Stimulated activated CD4-positive, alpha-beta T cell treated with anti-CD3 and anti-CD28 coated beads, Interleukin-12 subunit alpha, Interleukin-12 subunit beta, amount 100 ng/mL, for 24 hours (primary cell): ENCODE measurements at places on chromosomes 7 and 10.

- no peak for DNase-seq
Observed at GRCh38 chr10:32960022-32960421, 2.0 kb upstream of the ITGB1 start.

- no peak for DNase-seq
Observed at GRCh38 chr7:2873686-2874551, 29.8 kb upstream of the GNA12 start.

DNA sequence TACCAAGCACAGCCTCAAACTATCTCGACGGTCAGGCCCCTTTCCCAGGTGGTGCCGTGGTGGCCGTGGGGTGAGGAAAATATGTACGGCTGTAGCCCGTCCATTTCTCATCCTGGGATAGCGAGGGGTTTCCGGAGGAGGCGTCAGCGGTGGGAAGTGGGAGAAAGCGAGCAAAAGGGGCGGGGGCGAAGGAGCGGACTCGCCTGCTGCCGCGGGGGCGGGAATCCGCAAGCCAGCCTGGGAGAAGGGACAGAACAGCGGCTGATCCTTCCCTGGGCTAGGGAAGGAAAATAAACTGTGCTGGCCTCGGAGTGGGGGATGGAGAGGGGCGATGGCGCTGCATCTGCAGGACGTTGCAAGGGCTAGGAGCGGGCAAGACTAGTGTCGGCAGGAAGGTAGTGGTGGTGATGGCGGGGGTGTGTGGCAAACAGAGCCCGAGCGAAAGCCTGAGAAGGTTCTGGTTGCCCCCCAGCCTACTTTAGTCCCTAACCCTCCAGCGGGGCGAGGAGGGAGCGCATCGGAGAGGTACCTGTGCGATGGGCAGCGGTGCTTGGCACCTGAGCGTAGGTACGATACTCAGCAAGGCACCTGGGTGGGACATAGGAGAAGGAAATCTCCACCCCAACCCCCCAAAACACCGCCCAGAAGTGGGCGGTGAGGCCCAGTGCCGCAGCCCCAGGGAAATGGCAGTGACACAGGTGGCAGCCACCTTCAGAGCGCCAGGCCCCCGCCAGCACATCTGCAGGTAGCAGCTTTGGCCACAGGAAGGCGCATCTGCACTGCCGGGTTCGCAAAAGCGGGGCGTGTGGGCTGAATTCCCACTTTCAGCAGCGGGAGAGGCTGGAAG, 49.9 kb upstream of the STEAP1B start:
- DNase-seq = no peak

DNA sequence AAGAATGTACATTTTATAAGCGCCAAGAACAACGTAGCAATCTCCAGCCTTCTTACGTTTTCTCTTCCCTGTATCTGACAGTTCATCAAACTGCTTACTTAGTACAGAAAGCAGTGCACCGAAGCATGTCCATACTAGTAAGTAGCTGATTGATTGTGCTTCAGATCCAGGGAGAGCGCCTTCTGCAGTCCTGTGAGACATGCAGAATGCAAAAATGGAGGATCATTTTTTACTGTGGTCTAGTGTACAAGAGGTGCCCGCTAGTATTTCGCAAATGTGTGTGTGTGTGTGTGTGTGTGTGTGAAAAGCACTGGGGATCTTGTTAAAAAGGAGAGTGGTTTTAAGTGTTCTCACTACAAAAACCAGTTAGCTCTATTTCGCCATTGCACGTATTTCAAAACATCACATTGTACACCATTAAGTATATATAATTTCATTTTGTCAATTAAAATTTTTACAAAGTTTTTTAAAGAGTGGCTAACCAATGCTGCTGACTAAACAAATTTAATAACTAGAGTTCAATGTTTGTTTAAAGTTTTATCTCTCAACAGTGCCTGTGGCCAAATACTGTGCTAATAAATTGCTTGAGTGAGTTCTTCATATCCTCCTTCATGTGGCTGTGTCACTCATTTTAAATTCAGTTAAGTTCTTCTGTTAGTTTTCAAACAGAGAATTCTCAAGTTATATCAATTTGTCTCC, 99.6 kb downstream of the ZMYND11 start:
- no peak for DNase-seq

GRCh38 chr10:93821051-93821772, 63.5 kb downstream of the LGI1 start:
- DNase-seq = no peak

DNA sequence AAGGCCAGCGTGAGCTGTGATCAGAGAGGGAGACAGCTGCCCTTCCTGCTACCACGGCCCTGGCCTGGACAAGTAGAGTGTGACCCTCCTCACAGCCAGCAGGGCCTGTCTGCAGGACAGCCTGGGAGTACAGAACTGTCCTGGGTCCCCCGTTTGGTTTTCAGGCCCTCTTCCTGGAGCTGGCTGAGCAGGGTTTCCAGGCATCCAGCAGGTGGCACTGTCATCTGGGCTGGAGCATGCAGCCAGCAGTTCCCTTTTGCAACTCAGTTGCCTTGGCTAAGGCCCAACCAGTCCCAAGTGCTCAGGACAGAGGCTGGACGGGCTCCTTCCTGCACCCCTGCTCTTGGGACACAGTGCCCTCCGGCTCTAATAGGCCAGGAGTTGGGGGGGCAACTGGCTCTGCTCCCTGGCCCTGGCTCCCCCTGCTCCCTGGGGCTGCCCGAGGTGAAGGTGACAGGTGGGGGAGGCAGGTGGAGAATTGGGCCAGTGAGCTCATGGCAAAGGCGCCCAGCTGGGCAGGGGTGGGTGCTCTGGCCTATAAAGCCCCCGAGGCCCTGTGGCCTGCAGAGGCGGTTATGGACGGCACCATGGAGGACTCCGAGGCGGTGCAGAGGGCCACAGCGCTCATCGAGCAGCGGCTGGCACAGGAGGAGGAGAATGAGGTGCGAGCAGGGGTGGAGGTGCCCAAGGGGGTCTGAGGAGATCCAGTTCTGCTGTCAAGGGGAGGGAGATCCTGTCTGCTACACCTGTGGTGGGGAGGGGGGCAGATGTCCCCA, at the start of gene ANKRD2:
ANKRD2 (plus strand) TSS at position 566 of the 776 bp plus-strand sequence; CDS start at position 576, 10 bp downstream.
- peak; percentile 4 for DNase-seq

DNA sequence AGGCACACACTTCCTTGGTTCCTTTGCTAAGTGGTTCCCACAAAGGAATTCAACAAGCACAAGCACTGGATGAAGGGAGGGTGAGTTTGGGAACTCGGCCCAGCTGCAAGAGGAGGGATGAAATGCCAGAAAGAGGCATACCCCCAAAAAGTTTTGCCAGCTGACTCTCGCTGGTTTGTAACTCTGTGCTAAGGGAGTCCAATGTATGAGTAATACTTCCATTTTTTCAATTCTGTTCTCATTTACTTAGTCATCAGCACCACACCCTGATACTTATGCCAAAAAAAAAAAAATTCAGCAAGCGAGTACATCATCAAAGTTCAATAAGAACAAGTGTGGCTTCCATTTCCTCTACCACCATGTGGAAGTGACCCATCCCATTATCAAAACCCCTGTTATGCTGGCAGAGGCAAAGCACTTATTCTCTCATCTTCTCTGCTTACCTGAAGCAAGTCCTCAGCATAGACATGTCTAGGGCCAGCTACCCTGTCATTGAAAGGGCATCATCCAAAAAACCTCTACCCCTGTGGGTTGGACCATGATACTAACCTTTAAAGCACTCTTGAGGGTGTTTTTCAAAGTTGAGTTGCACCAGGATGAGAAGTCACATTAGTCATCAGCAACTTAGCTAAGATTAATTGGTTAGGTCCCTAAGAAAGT, 6.9 kb upstream of the HYCC1 start:
- peak; percentile 6 for DNase-seq

- DNase-seq = no peak
Observed at GRCh38 chr7:84393786-84394185, 199.2 kb upstream of the SEMA3A start.

DNA sequence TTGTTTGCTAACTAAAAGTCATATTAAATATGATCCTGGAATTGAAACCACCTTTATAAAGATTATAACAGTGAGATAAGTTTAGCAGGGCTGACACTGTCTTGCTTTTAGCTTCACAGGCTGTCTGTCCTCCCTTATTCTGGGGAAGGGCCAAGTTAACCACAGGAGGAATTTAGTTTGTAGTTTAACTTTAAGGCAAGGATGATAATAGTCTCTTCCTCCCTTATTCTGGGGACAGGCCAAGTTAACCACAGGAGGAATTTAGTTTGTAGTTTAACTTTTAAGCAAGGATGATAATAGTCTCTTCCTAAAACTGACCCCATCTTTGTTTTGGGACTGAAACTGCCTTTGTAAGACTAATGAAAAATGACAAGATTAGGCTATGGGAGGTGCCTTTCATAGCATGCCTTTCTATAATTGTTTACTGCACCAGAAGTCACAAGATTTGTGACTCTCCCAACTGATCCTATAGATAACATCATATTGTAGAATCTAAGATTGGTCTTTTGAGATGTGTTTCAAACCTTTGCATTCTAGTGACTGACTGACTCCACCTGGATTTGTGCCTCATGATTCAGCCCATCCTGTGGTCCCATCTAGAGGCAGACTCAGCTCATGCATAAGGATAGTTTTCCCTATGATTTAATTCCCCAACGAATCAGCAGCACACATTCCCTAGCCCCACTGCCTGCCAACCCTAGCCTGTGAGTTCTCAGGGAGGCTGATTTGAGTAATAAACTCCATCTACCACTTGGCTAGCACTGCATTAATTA, 212.0 kb downstream of the MAGI2 start:
- DNase-seq = no peak

DNA sequence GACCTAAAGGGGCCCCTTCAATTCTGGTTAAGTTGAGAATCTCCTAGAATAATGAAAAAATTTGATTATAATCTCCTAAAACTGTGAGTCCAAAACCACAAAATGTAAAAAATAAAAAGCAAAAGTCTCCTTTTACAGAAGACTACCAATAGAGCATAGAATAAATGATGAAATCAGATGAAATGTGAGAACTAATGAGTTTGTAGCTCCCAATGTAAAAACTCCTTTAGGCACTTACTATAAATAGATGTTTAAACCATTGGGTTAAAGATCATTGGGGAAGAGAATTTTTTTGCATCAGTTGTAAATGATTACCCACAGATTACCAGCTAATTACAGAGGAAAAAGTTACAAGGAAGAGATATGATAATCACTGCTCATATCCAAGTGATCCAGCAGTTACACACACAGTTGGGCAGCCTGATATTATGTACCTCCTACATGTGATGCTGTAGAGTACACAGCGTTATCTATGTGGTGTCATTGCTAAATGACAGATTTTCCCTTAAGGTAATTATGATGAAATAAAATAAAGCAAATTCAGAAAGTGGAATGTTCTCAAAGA, 282.7 kb upstream of the SEMA3D start:
- DNase-seq = no peak

GRCh38 chr10:70985824-70986622, 97.7 kb upstream of the PCBD1 start:
- no peak for DNase-seq

DNA sequence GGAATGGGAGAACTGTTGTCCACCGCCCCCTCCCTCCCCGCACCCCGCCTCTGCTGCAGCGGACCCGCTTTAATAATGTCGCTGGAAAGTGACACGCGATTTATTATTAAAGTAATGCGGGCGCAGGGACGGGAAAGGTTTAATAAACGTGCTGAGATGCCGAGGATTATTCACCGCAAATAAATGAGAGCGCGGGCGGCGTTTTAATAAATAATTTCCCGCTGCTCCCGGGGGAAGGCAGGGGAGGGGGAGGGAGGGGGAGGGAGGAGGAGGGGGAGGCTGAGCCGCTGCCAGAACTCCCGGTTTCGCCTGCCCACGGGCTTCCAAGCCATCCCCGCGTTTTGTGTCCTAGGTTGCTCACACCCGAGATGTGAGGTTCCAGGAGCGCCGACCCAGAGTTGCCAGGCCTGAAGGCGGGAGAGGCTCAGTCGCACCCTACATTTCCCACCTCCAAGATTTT, 5.1 kb downstream of the KAZALD1 start:
- DNase-seq = no peak

DNA sequence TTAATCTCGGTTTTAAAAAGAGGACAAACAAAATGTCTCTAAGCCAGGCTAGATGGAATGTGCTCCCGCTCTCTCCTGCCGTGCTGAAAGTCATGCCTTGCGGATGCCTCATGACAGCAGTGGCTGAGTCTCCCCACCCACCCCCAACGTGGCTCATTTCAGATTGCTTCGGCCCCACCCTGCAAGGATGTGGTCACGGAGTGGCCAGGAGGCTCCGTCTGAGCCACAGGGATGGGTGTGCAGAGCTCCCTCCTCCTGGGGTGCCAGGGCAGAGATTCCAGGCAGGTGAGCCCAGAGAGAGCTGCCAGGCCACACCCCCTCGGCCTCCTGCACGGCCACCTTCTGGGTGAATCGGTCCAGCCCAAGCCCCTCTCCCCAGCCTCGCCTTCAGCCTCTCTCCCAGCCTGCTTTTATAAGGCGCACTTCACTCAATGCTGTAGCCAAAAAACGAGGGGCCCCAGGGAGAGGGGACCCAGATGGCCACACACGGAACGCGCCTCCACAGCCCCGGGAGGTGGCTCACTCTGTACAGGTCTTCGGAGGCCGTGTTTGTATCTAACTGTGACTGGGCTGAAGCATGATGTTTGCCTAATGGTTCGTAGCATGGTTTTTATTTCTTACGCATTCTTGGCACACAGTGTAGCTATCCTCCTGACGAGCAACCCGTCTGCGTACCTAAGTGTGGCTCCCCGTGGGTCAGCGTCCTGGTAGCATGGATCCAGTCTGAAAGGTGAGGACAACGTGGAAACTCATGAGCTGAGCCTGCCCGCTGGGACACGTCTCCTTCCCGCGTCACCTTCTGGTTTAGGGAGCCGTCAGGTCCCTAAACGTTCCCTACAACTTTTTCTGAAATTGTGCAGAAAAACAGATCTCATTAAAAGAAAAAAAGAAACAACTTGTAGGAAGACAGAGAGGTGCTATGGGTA, 413.8 kb upstream of the FOXK1 start:
- no peak for DNase-seq

DNA sequence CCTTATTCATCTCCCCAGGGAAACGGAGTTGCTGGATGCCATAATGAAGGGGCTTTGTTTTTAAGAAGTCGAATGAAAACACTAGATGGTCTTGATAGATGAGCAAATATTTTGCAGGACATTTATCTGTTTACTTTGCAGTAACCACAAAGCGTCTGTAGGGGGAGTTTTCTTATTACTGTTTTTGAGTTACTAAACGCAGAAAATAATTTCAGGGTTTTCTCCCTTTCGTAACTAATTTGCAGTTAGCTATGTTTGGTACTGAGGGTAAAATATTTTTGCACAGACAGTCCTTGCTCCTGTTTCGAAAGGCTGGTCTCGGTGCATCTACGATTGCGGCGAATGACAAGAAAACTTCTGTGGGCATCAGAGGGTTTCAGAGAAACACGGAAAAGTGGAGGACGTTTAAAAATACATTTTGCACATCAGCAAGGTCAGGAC, 505.6 kb upstream of the MKI67 start:
- DNase-seq = no peak

- DNase-seq = no peak
Observed at GRCh38 chr7:104133238-104133637, 74.6 kb downstream of the ORC5 start.

- DNase-seq = no peak
Observed at GRCh38 chr7:100692578-100692961, 1.5 kb downstream of the GIGYF1 start.

- no peak for DNase-seq
Observed at GRCh38 chr7:9958486-9958885, 1015.2 kb upstream of the PHF14 start.

DNA sequence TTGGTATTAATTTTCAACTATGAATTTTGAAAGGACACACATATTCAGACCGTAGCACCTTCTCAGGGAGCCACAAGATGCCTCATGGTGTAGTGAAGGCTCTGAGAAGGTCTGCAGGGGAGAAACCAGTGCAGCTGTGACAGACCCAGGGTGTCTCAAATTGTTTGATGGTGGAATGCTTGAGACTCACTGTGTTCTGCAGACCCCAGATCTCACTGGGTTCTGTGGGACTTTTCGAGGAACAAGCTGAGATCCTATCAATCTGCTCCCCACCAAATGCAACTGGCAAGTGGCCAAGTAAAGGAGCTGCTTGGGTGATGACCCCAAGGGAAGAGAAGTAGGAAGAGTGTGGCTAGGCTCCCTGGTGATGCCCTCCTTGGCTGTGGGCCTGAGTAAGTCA, 130.5 kb upstream of the UNC5B start:
- no peak for DNase-seq
